ENCODE measurements at places on chromosomes 7 and 10. TPM values are rescaled to one million over a fixed set of nuclear protein-coding genes. Genes with fewer than 3 reads are reported as not detected.

GRCh38 chr7:151679881-151680612, 160.4 kb upstream of the RHEB start:
- no peak overlapping the region for H3K4me3 ChIP-seq
- H3K27me3 ChIP-seq = no peaks in the 10 kb centered on the region
- H3K36me3 ChIP-seq = no peaks in the 10 kb centered on the region
- peak overlapping the region; percentile 55 for H3K27ac ChIP-seq

DNA sequence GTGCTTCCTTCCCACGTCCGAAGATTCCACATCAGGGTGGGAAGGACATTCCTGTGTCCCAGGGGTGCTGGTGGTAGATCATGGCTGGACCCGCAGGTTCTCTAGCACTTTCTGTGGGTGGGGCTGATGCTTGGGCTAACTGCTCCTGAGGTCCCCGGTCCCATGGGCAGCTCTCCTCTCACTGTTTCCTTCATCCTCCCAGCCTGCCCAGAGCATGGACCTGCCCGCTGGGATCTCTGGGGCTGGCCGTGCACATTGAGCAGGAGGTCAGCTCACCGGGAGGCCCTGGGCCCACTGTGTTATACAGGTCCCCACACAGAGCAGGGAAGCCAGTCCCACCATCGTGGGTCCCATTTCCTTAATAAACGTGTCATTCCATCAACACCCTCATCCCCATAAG, 502.3 kb downstream of the TCERG1L start:
- H3K4me1 ChIP-seq = no peaks in the 10 kb centered on the region
- no peaks in the 10 kb centered on the region for H3K36me3 ChIP-seq
- H3K27me3 ChIP-seq = no peaks in the 10 kb centered on the region

The MYPN gene
- total RNA-seq = not detected

The SLC16A9 gene
- 3.8 TPM for total RNA-seq

The SRGN gene
- 0.68 TPM for total RNA-seq

The ORC5 gene
- total RNA-seq = 9.1 TPM

- no peaks in the 10 kb centered on the region for H3K36me3 ChIP-seq
- H3K27ac ChIP-seq = no peak overlapping the region
- H3K4me1 ChIP-seq = no peaks in the 10 kb centered on the region
- H3K27me3 ChIP-seq = no peaks in the 10 kb centered on the region
Observed at GRCh38 chr7:135321556-135321955, 87.9 kb downstream of the STRA8 start.

DNA sequence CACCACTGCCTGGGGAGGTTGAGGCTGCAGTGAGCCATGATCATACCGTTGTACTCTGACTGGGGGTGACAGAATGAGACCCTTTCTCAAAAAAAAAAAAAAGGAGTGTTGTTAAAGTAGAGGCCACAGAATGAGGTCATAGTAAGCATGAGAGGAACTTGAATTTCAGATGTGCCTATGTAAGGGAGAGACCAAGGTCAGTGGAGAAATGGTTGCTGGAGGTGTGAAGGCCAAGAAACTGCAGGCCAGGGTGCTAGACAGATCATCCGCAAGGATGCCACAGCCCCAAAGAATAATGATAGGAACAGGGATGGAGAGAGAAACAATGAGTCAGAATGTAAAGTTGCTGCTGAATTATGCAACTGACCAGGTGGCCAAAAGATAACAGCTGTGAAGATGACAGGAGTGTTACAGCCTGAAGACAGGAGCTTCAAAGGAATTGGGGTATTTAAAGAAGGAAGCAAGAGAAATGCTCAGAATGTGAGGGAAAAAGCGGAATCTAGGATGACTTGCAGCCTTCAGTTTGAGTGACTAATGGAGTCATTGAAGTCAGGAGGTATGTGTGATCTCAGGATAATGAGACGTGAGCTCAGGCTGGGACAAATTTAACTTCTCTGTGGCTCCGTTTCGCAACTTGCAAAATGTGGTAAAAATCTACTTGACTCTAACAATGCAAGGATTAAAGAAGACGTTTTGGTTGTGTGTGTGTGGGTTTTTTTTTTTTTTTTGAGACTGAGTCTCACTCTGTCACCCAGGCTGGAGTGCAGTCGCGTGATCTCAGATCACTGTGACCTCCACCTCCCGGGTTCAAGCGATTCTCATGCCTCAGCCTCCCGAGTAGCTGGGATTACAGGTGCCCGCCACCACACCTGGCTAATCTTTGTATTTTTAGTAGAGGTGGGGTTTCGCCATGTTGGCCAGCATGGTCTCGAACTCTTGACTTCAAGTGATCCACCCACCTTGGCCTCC, 22.2 kb downstream of the TYW1B start:
- no peaks in the 10 kb centered on the region for H3K4me1 ChIP-seq
- H3K27me3 ChIP-seq = no peaks in the 10 kb centered on the region
- DNase-seq = no peak
- no peaks in the 10 kb centered on the region for H3K36me3 ChIP-seq

The OR13A1 gene
- 0.37 TPM for total RNA-seq

GRCh38 chr10:16907687-16908086, 90.5 kb upstream of the RSU1 start:
- no peak overlapping the region for H3K27ac ChIP-seq
- no peak for DNase-seq
- no peaks in the 10 kb centered on the region for H3K27me3 ChIP-seq
- no peaks in the 10 kb centered on the region for H3K4me1 ChIP-seq

The INHBA gene
- 10.8 TPM for total RNA-seq

The HTR7 gene
- 1.6 TPM for total RNA-seq

- H3K27me3 ChIP-seq = no peaks in the 10 kb centered on the region
- H3K27ac ChIP-seq = no peak overlapping the region
- peak; percentile 21 for DNase-seq
- H3K36me3 ChIP-seq = no peaks in the 10 kb centered on the region
- no peak overlapping the region for H3K4me3 ChIP-seq
Observed at GRCh38 chr7:82017334-82017943, 247.6 kb upstream of the HGF start.

DNA sequence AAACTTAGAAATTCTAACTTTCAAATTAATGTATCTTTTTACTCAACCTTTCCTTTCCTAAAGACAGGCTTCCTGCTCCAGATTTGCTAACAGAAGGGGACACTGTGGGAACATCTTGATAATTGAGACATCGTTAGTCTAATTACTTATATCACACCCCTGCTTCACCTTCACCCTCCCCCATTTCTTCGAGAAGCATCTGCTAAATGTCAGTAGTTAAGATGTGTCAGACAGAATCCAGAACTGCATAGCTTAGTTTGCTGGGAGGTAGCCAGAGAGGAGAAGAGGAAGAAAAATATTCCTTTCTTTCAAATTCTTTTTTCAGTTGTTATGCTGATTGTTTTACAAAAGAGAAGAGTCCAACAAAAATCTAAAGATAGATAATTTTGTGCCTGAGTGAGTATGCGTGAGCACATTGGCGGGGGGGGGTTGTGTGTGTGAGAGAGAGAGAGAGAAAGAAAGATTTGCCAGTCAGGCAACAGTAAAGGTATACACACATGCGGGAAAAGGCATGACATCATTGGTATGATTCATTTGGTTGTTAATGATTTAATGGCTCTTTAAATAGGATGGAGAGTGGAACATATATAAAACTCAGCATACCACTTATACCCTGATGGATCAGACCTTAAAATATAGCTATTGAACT, 192.4 kb downstream of the PTN start:
- H3K27me3 ChIP-seq = no peaks in the 10 kb centered on the region
- H3K4me1 ChIP-seq = peaks cover 11% of the 10 kb centered on the region
- H3K36me3 ChIP-seq = no peaks in the 10 kb centered on the region
- peak; percentile 51 for DNase-seq

The AKR1C1 gene
- total RNA-seq = 175 TPM

DNA sequence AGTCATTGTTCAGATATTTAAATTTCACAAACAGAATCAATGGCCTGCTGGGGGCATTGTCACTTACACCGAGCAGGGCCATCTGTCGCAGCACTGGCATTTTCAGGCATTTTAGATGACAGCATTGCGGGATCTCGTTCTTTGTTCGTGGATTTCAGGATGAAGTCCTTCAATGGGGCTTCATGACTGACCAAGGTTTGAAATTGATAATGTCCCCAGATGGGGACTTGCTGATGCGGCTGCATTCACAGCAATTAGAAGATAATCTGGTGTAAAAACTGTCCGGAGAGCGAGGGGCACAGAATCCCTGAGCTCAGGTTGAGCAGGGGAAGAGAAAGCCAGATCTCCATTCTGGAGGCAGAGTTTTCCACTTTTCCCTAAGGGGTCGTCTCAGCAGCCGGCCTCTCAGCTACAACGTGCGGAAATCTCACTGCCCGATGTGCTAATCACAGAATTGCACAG, 1.9 kb upstream of the C7orf33 start:
- no peak for DNase-seq
- no peaks in the 10 kb centered on the region for H3K4me1 ChIP-seq
- H3K36me3 ChIP-seq = no peaks in the 10 kb centered on the region
- H3K4me3 ChIP-seq = no peak overlapping the region

DNA sequence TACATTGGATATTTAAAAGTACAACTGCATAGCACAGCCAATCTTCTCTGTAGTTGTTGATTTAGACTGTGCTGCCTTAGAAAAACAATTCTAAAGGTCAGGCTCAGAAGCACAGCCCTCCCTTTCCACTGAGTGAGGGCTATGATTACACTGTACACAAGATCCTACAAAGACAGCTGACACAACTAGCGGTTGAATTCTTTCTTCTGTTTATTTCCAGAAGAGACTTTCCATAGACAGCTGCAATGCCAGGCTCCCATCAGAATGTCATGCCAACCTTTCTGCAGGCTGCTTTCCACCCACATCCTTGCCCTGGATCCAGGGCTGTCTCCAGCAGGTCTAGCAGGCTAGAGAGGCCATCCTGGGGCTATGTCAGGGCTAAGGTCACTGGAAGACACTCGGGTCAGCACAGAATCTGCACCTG, 39.3 kb downstream of the FAM13C start:
- H3K36me3 ChIP-seq = no peaks in the 10 kb centered on the region
- H3K27ac ChIP-seq = peak overlapping the region; percentile 43
- no peak overlapping the region for H3K4me3 ChIP-seq
- peak; percentile 43 for DNase-seq
- no peaks in the 10 kb centered on the region for H3K27me3 ChIP-seq

The TMEM213 gene
- 0.03 TPM for total RNA-seq

The STEAP4 gene
- total RNA-seq = 0.88 TPM

- DNase-seq = no peak
- H3K36me3 ChIP-seq = no peaks in the 10 kb centered on the region
- H3K27ac ChIP-seq = no peak overlapping the region
- no peak overlapping the region for H3K4me3 ChIP-seq
- H3K27me3 ChIP-seq = no peaks in the 10 kb centered on the region
Observed at GRCh38 chr7:24948739-24949138, 31.2 kb downstream of the OSBPL3 start.

DNA sequence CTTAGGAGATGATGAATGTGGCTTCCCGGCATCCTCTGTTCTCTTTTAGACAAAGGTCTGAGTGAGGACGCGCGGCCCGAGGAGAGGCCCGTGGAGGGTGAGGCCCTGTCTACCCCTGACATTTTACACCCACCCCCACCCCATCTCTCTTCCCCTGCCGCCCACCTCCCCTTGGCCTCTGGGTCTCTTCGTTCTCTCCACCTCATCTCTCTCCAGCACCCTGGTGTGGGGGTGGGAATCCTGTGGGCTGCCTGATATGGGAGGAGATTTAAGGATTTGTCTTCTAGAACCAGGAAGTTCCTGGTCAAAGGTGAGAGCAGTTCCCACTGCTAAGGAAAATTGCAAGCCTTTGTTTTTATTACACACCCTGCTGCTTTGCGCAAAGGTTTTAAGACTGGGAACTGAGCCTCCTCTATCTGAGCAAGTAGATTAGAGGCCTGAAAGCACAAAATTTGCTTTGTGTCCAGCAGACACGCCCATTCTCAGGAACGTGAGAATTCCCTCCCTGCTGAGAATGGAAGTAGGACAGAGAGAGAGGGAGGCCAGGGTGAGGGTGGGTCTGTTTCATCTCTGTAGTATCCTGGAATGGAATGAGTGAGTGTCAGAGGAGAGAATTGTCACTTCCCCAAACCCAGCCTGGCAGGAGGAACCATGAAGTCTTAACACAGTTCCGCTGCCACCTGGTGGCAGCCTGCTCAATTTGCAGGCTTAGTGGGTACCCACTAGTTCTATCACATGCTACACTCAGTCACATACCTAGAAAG, 91.2 kb downstream of the GTF2IRD1 start:
- peak; percentile 73 for DNase-seq
- H3K4me1 ChIP-seq = no peaks in the 10 kb centered on the region
- H3K27ac ChIP-seq = peak overlapping the region; percentile 84
- no peak overlapping the region for H3K4me3 ChIP-seq

All from hepatocyte (in vitro differentiated cells).